AG20443 (cell line): ENCODE measurements at places on chromosomes 4 and X.

GRCh38 chr4:99863804-99864203, 30.4 kb downstream of the LAMTOR3 start:
- DNase-seq, result no peak

DNA sequence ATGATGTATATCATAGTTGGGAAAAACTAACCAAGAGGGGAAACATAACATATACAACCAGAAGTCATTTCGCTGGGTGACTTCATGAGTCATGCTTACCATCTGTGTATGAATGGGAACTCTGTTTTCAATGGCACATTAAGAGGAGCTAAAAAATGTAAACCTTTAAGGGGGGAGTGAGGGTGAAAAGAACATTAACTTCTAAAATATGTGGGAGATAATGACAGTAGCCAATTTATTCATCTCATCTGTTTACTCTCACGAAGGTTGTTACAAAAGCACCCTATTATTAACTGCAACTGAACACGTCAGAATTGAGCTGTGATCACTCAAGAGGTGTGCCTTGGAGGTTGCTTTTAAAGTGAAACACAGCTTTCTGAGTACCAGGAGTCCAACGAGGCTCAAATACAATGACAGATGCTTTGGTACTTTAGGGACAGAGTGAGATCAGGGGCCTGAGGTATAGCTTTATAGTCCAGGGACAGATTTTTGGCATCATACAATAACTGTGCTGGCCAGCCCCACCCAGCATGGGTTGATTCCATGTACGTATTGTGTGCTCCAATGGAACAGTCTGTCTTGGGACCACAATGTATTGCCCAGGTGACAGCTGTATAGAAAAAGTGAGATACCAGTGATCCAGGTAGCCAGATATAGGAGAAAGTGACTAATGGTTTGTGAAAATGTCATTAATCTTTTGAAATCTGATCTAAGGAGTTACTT, 107.3 kb downstream of the AMMECR1 start:
- DNase-seq, result peak; percentile 35

GRCh38 chr4:99624141-99624719, 33.4 kb downstream of the C4orf54 start:
- no peak for DNase-seq

GRCh38 chrX:49039598-49040375, 3.4 kb downstream of the TFE3 start:
- peak; percentile 72 for DNase-seq

DNA sequence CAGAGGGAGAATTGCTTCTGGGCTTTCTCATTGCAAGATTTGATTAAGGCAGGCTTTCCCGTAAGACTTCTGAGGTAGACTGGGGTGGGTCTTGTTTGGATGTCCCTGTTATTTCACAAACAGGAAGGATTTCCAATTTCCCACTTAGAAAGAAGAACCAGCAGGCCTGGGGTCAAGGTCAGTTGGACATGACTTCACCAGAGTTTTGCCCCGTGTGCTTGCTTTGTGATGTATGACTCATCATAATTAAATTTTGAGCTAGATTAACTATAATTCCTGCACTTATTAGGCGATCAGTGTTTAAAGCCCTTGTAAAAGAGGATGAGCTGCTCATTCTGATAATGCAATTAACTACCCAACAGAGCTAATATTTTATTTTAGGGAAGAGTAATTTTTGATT, 32.8 kb upstream of the ARHGAP36 start:
- no peak for DNase-seq

DNA sequence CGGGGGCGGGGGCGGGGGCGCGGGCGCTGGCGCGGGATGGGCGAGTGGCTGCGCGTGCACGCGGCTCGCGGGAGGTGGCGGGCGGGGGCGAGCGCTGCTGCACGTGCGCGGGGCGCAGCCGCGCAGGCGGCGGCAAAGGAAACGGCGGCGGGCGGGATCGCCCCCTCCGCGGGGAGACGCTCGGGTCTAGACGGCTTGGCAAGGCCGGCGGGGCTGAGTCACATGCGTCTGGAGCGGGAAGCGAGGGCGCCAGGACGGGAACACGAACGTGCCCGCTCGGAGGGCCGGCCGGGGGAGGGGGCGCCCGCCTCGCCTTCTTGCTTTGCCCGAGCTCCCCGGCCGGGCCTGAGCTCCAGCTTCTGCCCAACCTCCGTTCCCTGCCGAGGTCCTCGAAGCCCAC, 4.3 kb upstream of the HAUS7 start:
- peak; percentile 67 for DNase-seq

DNA sequence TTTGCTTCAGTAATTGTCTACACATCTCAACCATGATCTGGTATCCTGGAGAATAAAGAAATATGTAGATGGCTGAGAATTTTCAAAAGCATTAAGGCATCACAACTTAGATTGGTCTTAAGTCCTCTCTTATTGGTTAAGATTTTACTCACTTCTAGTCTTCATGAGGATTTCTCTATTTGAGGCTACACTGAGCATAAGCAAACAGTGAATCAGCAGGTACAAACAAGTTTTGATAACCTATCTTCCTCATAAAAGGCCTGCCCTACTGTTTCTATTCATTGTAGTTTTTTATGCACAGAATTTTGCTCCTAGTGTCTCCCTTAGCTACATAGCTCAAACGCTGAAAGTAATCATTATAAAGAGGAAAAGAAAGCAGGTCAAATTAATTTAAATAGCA, 460.7 kb upstream of the RPS6KA3 start:
- DNase-seq, result no peak
